ENCODE measurements at places on chromosomes 1 and 21.

DNA sequence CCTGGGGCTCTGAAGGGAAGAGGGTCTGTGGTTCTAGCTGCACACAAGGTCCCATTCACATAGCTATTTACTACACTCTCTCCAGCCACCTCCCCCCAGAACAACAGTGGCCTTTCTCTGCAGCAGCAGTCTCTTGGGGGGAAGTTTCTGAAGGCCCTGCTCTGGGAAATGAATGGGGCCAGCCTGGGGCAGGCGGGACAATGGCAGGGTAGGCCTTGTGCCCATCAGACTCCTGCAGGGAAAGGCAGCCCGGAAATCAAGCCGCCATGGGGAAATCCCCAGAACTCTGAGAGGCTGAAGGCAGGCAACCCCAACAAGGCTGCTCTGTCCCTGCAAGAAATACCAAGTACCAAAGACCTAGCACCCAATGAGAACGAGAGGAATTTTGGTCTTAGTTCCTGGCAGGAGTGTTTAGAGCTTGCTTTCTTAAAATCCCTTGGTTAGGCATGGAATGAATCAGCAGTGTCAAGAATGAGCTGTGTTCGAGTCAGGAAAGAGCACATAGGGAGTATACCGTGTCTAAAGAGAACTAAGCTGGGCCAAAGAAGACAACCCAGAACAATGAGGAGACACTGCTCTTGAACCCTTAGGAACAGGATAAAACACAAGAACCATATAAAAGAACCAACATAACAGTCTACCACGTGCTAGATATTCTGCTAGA is 11.3 kb downstream of the ARHGEF11 start:
- no peak for DNase-seq

- DNase-seq: no peak
These were observed 141.4 kb upstream of the KCNJ6 start for GRCh38 chr21:38057626-38058025.

GRCh38 chr1:90724926-90725656 is 8.0 kb upstream of the BARHL2 start:
- DNase-seq: no peak

DNA sequence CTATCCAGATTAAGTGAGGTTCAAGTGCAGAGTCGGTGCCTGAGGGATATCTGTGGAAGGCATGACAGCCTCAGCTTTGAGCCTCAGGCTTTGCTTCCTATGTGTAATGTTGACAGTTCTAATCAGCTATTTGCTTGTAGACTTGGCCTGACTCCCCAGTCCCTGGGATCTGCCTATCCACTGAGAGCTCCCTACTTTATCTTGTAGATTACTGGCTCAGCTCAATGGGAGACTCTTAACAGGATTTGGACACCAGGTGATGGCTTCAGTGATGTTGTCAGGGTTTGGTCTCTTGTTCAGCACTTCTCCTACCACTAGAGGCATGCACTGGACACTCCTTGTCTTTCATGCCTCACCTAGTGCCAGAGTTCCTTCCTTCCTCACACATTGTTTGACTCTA is 126.6 kb upstream of the BEND5 start:
- DNase-seq: no peak

- no peak for DNase-seq
These were observed 8.5 kb downstream of the DMAP1 start for GRCh38 chr1:44221769-44222168.

- no peak for DNase-seq
These were observed 204.7 kb upstream of the RGS18 start for GRCh38 chr1:191953526-191953925.

DNA sequence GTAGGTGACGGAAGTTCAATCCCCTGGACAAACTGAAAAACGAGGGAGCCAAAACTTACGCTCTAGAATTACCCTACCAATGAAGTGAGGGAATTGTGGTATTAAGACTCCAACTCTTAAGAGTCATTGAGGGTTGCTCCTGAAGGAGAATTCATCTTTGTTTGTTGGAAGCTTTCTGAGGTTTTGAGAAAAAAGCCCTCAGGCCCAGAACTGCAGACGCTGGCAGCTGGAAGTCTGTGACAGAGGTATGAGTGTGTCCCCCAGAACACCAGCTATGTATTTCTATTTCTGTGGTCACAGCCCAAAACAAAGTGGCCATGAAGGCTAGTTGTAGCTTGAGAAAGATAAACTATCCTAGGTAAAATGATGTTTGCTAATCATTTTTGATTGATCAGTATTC is 438.8 kb upstream of the B3GALT2 start:
- no peak for DNase-seq

DNA sequence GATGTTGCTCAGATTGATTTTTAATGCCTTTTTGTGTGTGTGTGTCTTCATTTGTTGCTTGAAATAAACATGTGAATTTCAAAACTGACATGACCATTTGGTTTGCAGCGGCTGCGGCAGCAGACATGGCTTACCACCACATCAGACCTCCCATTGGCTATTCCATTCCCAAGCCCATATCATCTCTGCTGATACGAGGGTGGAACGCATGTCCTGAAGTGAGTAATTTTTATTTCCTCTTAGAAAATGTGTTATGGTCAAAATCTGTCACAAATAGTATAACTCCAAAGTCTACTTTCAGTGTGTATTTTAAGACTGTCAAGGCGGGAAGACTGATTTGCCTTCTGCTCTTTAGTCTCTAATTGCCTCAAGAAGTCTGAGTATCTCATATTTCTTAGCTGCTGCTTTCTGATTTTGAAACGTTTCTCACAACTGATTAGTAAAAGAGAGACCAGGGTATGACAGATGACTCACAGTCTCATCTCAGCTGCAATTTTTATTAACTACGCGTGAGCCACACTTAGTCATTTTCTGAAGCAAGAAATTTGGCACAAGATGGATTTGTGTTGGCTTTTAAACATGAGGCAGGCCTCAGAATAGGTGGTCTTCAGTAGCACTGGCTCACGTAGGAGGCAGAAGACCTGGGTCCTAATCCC is 49.0 kb downstream of the LRRC53 start:
- no peak for DNase-seq

GRCh38 chr1:54153535-54154439 is 987 bp upstream of the CDCP2 start:
- no peak for DNase-seq

GRCh38 chr21:28138272-28138671 is 854.4 kb downstream of the LTN1 start:
- no peak for DNase-seq

GRCh38 chr1:3743421-3743820 is 8.8 kb upstream of the CCDC27 start:
- DNase-seq: no peak

DNA sequence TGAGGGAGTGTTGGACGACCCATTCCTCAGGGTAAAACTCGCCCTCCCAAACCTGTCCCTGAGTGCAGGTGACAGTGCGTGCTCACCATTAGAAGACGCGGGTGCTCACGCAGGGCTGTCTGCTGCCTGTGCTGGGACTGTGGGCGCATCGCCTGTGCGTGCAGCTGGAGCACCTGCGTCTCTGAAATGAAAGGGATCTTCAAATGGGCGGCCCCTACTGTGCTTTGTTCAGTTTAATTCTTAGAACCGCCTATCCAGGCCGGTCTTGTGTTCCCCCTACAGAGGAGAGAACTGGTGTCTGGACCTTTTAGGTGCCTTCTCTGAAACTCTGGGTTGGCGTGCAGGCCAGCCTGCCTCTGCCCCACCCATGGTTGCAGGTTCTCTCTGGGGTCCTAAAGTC is 125.8 kb downstream of the PCBP3 start:
- no peak for DNase-seq

DNA sequence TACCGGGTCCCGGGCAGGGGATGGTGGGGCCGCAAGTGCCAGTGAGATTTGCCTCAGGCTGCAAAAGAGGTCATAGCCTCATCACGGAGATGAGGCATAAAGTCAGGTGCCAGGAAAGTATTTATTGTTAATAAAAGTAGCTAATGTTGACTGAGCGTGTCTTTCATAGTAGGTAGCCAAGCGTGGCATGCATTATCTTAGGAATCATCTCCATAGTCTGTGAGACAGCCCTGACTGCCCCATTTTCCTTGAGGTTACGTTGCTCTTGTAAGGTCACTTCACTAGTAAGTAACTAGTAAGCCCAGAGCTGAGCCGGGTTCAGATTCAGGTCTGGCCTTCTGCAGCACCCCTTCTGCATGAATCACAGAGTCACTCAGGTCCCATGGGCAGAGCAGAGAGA is 174.2 kb downstream of the CAMTA1 start:
- no peak for DNase-seq

- no peak for DNase-seq
These were observed 32.5 kb downstream of the SASS6 start for GRCh38 chr1:100100202-100100601.

DNA sequence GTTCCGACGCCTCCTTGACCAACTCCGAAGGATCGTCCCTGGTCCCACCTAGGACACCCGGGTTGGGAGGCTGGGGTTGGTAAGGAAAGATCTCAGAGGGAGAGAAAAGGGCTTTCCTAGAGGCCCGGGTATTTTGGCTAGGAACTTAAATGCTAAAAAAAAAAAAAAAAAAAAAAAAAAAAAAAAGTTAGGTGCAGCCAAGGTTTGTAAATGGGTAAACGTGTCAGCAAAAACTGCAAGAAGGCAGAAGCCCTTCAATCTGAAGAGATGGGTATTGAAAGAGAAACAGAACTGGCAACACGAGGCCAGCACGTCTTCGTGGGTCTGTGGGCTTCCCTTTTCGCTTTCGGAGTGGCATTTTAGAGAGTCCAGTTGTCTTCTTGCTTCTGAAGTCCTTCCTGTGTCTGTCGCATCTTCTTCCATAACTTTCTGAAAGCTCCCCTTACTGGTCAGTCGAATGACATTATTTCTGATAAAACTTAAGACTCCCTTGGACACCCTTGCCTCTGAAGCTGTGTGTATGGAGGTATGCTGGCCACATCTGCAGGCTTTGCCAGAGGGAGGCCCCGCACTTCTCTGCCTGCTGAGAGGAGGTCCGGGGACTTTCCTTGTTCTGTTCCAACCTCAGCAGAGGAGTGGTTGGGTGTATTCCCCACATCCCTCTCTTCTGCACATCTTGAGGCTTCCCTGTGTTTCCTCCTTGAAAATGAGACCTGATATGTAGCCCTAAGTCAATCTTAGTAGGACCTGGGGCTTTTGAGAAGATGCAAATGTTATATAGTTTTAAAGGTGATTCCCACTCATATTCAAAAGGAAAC is 745 bp downstream of the RCSD1 start:
- DNase-seq: no peak

- no peak for DNase-seq
These were observed 12.2 kb downstream of the OR2B11 start for GRCh38 chr1:247445526-247446356.

DNA sequence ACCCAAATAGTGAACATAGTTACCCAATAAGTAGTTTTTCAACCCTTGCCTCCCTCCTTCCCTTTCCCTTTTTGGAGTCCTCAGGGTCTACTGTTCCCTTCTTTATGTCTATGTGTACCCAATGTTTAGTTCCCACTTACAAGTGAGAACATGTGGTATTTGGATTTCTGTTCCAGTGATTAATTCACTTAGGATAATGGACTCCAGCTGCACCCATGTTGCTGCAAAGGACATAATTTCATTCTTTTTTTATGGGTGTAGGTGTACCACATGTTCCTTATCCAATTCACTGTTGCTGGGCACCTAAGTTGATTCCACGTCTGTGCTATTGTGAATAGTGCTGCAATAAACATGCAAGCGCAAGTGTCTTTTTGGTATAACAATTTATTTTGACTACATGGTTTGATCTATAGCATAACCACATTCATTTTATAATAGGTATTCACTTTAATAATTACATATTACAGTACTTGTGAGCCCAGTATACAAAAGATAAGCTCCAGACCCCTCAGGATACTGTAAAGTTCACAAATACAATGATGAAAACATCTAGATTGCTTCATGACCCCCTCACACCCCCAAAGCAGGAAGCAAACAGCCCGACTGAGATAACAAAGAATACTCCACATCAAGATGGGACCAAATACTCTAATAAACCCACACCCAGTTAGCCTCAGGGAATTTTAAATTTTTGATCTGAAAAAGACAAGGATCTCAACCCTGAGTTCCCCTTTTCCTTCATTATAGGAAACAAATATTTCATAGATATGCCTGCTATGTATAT is 45.3 kb downstream of the PUM1 start:
- DNase-seq: no peak

DNA sequence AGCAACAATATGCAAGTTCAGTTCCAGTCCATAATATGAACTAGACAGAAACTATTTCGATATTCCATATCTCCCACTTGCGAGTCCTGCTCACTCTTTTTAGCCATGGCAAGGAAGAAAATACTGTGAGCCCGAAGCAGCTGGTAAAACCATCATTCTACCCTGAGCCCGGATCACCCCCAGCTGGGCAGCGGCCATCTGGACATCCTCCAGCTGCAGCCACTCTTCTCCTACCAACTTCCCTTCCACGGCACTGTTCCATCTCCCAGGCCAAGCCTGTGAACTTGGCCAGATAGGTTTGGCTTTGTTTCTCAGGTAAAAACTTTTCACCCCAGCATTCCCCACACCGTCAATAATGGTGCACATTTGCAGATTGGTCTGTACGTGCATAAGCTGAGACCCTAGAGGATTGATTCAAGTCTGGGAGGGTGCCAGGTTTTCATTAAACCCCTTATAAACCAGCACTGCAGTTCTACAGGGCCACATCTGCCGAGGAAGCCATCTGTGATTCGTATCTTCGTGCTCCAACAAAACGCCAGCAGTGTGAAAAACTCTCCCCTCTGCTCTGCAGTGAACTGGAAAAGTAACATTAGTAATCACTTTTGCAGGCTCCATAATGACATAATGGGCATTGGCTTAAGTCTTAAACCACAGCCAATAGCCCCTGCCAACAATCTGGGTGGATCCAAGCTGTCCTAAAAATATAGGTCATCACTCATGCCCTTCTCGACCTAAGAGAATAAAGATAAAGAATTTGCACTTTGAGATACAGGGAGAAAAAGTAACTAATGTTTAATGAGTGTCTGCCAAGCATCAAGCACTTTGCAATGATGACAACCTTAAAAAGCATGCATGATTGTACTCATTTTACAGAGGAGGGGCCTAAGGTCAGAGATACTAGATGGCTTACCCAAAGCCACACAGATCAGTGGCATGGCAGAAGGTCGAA is 205.1 kb downstream of the PLPP3 start:
- DNase-seq: no peak
